Activated naive CD4-positive, alpha-beta T cell (primary cell): ENCODE measurements at places on chromosomes 3 and 15.

GRCh38 chr3:19105826-19106225, 42.5 kb upstream of the KCNH8 start:
- DNase-seq, result no peak

- no peak for DNase-seq
These were observed 25.0 kb downstream of the SEC61A1 start for GRCh38 chr3:128077202-128077624.

DNA sequence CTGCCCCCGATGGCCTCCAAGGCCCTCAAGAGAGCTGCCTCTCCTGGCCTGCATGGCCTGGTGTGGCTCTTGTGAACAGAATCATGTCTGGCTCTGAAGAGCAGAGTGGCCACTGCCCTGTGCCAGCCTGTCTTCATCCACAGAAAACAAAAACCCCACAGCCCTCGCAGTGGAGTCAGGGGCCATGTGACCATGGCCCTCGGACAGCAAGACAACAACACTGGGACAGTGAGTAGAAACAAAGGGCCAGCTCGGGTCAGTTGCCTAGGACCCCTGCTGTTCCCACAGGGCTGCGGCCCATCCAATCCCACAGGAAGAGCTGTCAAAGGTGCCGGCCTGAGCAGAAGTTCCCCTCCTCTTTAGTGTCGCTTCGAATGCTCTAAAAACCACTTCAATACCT, 72.5 kb downstream of the UMPS start:
- DNase-seq, result no peak

DNA sequence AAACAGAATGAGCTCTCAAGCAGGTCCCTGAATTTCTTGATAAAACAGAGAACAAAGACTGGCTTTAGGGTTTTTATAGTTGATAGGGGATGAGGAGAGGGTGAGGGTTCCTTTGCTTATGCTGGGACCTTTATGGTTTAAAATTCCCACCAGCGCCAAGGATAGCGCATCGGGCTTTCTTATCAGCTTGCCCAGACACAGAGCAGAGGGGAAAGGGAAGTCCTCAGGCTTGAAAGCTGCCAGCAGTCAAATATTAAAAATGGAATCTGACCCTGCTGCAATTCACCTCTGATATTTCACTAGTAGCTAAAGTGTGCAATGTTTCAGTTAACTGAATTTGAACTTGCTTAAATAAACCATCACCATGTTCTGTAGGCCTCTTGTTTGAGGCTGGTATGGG, 55.0 kb upstream of the EPHA3 start:
- no peak for DNase-seq

GRCh38 chr3:16487511-16488175, 25.9 kb downstream of the RFTN1 start:
- DNase-seq, result no peak

DNA sequence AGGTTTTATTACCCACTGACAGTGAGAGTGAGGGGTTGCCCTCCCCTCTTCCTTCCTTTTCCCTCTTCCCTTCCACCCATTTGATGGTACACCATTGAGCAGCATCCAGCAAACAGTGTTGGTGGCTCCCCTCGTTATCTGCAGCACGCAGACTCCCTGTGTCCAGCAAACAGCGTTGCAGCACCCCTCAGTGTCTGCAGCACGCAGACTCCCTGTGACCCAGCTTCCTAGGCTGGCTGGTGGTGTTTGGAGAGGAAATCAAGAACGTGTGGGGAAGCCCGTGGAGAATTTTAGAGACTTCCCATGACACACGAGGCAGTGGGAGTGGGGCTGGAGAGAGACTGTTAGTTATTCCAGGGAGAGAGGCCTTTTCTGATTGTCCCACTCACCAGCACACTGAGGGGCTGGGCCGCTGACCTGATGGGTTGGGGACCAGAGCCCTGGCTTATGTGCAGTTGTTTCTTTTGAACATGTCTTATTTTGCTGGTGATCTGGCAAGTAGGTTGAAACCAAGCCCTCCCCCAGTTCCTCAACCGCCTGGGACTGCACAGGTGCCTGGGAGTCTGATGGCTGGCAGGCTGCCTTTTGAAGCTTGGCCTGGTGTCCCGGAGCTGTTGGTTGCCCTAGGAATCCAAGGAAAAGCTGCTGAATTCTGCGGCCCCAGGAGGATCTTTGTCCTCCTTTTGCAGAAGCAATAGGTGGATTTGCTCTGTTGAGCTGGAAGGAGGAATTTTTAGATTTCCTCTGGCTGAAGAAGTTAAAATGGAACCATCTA, 19.0 kb downstream of the APBA2 start:
- DNase-seq, result no peak

GRCh38 chr3:99108508-99108907, 207.0 kb upstream of the DCBLD2 start:
- DNase-seq, result no peak

DNA sequence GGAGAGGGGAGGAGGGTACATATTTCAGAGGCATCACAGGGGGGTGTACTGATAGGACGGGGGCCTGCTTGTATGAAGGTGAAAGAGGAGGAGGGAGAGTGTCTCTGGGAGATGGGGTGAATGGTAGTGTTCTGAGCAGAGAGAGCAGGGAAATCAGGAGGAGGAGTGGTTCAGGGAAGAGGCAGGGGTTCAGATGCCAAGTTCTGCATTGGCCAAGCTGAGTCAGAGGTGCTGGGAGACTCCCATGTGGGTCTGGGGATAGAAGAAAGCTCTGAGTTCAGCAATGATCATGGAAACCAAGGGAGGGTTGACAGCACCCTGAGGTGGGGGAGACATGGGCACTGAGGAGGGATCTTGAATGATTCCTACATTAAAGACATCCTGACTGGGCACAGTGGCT, 3.0 kb downstream of the CYP8B1 start:
- no peak for DNase-seq

DNA sequence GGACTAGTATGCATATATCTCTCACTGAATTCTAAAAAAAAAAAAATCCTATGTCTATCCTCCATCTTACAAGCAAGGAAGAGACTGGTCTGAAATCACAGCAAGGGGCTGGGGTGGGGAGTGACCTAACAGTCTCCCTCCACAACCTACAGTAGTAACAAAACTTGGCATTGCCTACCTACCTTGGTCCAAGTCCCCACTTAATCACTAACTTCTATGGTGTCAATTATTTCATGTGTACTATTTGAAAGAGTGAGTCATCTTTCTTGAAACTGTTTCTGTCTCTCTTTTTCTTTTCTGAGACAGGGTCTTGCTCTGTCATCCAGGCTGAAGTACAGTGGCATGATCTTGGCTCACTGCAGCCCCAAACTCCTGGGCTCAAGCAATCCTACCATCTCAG, 36.8 kb downstream of the CHAC1 start:
- DNase-seq, result no peak

DNA sequence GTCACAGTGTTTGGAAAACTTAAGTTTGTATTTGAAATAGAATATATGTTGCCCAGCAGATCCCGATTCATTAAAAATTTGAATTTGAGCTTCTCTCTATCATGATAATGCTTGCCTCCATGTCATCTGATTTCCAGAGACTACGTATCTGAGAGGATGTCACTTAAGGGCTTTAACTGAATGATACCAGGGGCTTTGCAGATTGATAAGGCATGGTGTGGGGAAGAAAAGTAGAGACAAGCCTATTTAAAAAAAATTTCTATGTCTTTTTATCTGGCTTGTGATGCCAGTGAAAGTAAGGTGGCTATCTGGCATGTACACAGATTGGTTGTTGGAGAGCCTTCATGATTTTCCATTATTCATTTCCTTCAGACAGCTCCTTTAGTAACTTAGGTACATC, 72.7 kb downstream of the UBE2E2 start:
- no peak for DNase-seq

DNA sequence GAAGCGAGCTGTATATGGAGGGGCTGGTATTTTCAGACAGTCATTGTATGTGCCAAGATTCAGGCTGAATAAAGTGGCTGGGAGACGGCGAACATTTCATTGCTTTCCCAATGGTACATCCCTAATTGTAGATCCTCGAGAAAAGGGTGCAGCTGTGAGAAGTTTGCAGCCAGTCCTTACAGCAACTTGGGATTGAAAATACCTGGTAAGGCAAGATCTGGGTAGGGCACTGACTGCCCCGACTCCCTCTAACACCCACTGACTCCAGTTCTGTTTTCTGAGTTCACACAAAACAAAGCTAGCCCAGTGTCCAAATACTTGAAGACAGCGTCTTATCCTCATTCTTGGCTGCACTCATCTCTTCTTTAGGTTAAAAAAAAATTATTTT, 63.7 kb downstream of the EDEM1 start:
- DNase-seq, result no peak

GRCh38 chr15:76312540-76313174, 1.4 kb upstream of the ETFA start:
- DNase-seq, result no peak

DNA sequence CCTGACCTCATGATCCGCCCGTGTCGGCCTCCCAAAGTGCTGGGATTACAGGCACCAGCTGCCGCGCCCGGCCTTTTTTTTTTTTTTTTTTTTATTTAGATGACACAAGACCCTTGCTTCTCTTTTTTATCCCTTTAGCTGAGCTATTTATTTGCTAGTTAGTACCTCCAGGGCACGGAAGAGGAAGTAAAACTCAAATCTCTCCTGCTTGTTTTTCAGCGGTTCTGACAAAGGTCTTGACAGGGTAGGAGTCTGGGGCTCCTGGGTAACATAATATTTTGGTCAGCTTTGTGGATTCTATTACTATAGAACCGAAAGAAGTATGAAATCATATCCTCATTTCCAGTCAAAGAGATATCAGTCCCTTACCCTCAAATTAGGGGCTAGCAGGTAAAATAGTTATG, 44.0 kb upstream of the ETV5 start:
- no peak for DNase-seq

GRCh38 chr15:78007964-78008886, 69.3 kb downstream of the TBC1D2B start:
- no peak for DNase-seq

DNA sequence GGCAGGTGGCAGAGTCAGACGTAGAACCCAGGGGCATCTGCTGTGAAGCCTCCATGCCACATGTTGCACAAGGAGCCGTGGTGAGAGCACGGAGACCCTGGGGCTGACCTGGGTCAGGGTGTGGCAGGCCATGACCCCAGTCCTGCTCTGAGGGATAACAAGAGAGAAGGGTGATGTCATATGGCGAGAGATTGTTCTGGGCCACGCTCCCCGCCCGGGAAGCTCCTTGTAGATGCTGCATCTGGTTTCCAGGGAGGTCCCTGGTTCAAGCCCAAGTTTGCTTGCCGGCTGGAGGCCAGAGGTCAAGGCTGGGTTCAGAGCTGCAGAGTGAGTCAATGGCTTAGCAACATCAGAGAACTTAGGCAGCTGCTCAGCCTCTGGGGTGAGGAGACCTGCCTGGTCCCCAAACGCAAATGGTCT, 17.3 kb downstream of the FGD5 start:
- DNase-seq, result no peak

DNA sequence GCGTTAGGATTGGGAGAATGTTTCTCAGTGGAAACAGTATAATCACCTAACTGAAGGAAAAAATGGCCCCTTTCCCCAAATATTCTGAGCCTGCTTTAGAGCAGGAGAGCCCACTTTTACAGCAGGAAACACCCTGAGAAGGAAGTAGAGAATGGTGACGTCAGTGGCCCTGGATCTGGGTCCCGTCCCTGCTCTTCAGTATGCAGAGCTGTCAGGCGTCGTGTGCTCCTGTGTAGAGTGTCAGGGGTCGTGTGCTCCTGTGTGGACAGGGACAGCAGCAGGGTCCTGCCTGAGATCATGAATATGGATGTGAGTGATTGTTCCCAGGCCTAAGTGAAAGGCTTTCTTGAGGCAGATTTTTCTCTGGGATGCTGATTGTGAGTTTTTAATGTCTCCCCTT, 45.2 kb downstream of the CGNL1 start:
- DNase-seq, result no peak

DNA sequence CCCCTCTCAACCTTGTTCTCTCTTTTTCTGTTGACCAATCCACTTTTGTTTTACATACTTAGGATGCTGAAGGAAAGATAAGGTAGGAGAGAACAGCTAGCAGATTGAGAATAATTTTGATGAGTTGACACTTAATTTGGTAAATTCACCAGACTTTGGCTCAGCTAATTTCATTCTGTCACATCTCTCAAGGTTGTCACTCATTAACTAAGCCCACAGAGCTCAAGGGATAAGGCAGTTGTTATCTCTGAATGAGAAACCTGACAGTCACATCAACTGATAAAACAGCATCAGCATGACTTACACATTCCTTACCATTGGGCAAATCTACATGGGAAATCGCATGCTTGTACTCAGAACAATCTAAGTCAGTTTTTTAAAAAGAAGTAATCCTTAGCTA, 591.4 kb downstream of the NLGN1 start:
- no peak for DNase-seq

GRCh38 chr15:61818801-61819200, 241.4 kb downstream of the VPS13C start:
- no peak for DNase-seq

DNA sequence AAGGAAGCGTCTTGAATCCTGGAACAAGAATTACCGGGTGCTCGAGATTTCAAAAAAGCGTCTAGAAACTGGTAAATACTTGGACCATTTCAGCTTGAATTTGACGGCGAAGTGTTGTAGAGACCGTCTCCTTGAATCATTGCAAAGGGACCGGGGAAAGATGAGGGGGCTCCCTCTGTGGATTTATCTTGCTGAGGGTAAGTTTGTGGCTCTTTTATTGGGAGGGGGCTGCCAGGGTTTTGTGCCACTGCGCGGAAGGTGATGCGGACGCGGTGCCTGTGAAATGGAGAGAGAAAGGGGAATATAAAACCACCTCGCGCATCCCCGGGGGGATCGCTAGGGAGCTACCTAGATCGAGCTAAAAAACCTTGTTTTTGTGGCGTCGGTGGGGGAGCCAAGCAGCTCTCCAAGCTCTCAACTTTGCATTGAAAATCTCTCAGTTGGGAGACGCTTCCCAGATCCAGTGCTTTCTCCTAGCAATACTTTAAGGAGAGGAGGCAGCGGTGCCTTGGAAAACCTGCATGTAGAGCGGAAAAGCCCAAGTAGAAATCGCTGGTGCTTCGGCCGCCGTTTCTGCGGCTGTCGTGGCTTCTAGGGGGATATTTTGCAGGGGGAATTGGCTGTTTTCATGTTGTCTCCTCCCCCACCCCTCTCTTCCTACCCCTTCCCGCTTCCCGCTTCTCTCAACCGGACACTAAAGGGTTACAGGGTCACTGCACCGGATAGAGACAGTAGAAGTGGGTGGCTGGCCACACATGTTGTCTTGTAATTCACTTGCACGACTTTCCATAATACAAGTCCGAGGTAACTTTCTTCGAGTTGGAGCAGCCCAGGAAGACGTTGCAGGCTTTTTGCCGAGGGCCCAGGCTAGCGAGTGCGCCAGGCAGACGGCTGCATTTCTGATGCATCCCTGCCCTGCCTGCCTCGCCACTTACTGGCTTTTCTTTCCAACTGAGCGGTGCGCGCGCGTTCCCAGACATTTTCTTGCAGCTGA, 187.6 kb downstream of the NLGN1 start:
- no peak for DNase-seq

- DNase-seq, result no peak
These were observed 1.6 kb upstream of the PLCL2 start for GRCh38 chr3:16883057-16883722.

DNA sequence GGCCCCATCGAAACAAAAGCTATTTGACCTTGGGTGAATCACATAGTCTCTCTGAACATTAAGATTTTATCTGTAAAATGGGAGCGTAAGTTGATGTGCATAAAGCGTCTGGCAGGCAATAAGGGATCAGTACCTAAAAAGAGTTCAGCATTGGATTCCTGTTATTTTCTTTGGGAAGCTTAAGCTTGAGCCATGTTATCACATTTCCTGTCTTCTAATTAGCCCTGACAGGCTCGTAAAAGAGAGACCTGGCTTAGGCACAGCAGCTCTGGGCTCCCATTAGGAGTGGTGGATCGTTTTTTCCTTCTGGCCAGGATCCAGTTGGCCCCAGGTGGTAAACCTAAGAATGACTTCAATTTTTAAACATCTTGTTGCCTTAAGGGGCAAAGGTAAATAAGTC, 26.0 kb upstream of the CA12 start:
- no peak for DNase-seq

- DNase-seq, result no peak
These were observed 43.5 kb downstream of the LPP start for GRCh38 chr3:188197388-188197847.
